ENCODE measurements at places on chromosomes 4 and X. TPM values are rescaled to one million over a fixed set of nuclear protein-coding genes. Genes with fewer than 3 reads are reported as not detected.

The HERC5 gene
- total RNA-seq, result 1.6 TPM

The TAF7L gene
- 2.4 TPM for total RNA-seq

The RPL9 gene
- 2,060 TPM for total RNA-seq

The PLS3 gene
- 730 TPM for total RNA-seq

The IBSP gene
- not detected for total RNA-seq

The HS6ST2 gene
- total RNA-seq, result not detected

The IL15 gene
- total RNA-seq, result 1.9 TPM

The USP26 gene
- total RNA-seq, result not detected

The LRAT gene
- not detected for total RNA-seq

The IL1RAPL2 gene
- total RNA-seq, result not detected

The VCX3B gene
- total RNA-seq, result not detected

The USP27X gene
- 2.7 TPM for total RNA-seq

The SPANXA1 gene
- total RNA-seq, result not detected

The PPEF1 gene
- not detected for total RNA-seq

The MAGEA4 gene
- not detected for total RNA-seq

The ZDHHC15 gene
- total RNA-seq, result 0.14 TPM

The STATH gene
- not detected for total RNA-seq

The TMEM184C gene
- total RNA-seq, result 40.2 TPM

The GLRA3 gene
- total RNA-seq, result not detected

The TMEM185A gene
- total RNA-seq, result 12.5 TPM

The DGAT2L6 gene
- not detected for total RNA-seq

The MAGEB18 gene
- not detected for total RNA-seq

The CYLC1 gene
- not detected for total RNA-seq

The NAP1L3 gene
- 1.2 TPM for total RNA-seq

The ASB12 gene
- total RNA-seq, result 0.14 TPM

The AFM gene
- total RNA-seq, result not detected

The MAGEC2 gene
- total RNA-seq, result not detected

The ZNF141 gene
- total RNA-seq, result 19.9 TPM

The TACR3 gene
- total RNA-seq, result not detected

The FAM241A gene
- total RNA-seq, result 36.8 TPM

The SMIM43 gene
- total RNA-seq, result not detected

The PRRG1 gene
- 47.2 TPM for total RNA-seq

The TRIM60 gene
- total RNA-seq, result not detected

The GAGE2A gene
- not detected for total RNA-seq

The SATL1 gene
- not detected for total RNA-seq

The SCRG1 gene
- under 0.01 TPM for total RNA-seq

The MAGEA2 gene
- not detected for total RNA-seq

The UBA6 gene
- total RNA-seq, result 174 TPM

The LRIT3 gene
- total RNA-seq, result 0.07 TPM

The CT45A5 gene
- total RNA-seq, result not detected

The CCKAR gene
- not detected for total RNA-seq

The APLN gene
- total RNA-seq, result 170 TPM

The CITED1 gene
- not detected for total RNA-seq

The DRP2 gene
- 0.80 TPM for total RNA-seq

The HEPH gene
- 1.8 TPM for total RNA-seq

The ARX gene
- not detected for total RNA-seq

The FHDC1 gene
- 0.13 TPM for total RNA-seq

The COX18 gene
- 16.6 TPM for total RNA-seq

The RAB33A gene
- total RNA-seq, result 0.27 TPM

The VSIG1 gene
- 2.4 TPM for total RNA-seq

The PCSK1N gene
- not detected for total RNA-seq

The USP17L12 gene
- not detected for total RNA-seq

The RTL5 gene
- total RNA-seq, result 0.40 TPM
